Activated CD4-positive, alpha-beta T cell treated with anti-CD3 and anti-CD28 coated beads, Interleukin-2, Interleukin-6, amounts not matched to agents 100 ng/mL and 50 ng/mL, durations not matched to agents 16 hours and 8 hours (primary cell): ENCODE measurements at places on chromosomes 5 and 9.

DNA sequence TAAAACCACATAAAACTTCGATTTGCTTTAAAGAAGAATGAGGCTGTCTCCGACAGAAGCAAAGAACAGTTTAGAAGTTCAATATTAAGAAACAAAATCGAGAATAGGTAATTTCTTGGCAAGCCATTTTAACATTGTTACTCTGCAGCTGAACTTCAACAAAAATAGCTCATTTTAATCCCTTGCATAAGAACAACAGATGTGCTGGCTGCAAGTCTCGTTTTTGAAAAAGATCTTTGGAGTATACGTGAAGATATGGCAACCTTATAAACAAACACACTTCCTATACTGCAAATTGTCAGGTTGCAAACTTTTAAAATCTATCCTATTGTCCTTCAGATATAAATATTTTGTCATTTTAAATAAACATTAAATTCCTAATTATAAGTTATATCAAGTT, 71.5 kb downstream of the FBN2 start:
- DNase-seq: no peak

DNA sequence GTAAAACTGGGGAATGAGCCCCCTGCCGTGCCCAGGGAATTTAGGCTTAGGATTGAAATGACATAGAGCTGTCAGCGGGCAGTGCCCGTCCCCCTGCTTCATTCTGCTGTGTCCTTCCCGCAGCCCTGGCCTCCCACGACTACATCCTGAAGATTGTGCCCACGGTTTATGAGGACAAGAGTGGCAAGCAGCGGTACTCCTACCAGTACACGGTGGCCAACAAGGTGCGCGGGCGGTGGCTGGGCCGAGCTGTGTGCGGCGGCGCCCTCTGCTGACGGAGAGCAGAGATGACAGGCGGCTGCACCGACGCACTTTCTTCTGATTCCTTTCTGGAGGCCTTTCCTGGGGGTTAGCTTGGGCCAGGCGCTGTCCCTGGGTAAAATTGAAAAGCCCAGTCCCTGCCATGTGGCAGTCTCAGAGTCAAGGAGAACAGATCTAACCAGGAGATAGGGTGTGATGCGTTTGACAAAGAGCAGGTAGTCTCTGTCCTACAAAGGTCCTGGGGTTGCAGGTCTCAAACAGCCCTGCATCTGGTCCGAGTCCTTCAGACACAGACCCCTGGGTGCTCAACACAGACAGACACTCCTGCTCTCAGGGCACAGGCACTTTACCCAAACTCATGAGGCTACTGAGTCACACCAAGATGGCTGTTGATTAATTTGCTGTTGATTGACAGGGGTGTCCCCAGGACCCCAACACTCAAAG, 26.8 kb upstream of the RPL26L1 start:
- DNase-seq: peak; percentile 73

GRCh38 chr5:34847056-34847455, 8.1 kb downstream of the TTC23L start:
- peak; percentile 15 for DNase-seq

DNA sequence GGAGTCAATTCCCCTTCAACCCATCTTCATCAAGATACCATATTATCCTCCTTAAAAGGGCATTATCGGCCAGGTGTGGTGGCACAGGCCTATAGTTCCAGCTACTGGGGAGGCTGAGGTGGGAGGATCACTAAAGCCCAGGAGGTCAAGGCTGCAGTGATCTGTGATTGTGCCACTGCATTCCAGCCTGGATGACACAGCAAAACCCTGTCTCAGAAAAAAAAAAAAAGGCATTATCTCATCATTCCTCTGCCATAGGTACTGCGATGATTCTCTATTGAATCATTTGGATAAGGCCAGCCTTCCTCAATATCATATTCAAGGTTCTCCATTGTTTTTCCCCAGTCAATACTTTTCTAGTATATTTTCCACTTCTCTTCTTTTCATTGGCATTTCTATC, 39.2 kb upstream of the RAB3C start:
- DNase-seq: no peak

- DNase-seq: peak; percentile 62
Observed at GRCh38 chr5:76082772-76083554, at the start of gene SV2C. Gene SV2C, plus strand, starts transcription at chr5:76083383. Its CDS starts 48,368 bp downstream, at chr5:76131751.
